Activated T-cell treated with anti-CD3 and anti-CD28 coated beads for 4 hours (primary cell): ENCODE measurements at places on chromosomes 3 and 15.

- no peak for DNase-seq
Measured at GRCh38 chr15:73723191-73723590, 30.0 kb downstream of the INSYN1 start.

- no peak for DNase-seq
Measured at GRCh38 chr3:173395073-173395411, 2.5 kb upstream of the NLGN1 start.

- no peak for DNase-seq
Measured at GRCh38 chr15:53875139-53875538, 103.1 kb upstream of the UNC13C start.

- no peak for DNase-seq
Measured at GRCh38 chr3:97009427-97010019, 195.1 kb downstream of the EPHA6 start.

DNA sequence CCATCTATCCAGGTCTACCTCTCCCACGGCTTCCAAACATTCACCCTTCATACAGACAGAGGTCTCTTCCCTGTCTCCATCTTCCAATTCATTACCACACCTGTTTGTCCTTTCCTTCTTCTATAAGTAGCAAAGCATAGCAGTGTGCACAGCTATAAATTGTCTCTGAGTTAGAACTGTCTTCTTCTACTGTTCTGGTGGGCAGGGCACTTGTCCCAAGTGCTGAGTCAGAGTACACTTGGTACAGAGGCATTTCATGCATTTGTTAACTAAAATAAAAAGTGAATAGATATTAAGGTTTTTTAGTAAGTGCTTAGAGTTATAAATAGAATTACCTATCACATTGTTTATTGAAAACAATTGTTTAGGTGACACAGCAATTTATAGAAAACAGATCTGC is 150.1 kb upstream of the CCDC54 start:
- DNase-seq: no peak

DNA sequence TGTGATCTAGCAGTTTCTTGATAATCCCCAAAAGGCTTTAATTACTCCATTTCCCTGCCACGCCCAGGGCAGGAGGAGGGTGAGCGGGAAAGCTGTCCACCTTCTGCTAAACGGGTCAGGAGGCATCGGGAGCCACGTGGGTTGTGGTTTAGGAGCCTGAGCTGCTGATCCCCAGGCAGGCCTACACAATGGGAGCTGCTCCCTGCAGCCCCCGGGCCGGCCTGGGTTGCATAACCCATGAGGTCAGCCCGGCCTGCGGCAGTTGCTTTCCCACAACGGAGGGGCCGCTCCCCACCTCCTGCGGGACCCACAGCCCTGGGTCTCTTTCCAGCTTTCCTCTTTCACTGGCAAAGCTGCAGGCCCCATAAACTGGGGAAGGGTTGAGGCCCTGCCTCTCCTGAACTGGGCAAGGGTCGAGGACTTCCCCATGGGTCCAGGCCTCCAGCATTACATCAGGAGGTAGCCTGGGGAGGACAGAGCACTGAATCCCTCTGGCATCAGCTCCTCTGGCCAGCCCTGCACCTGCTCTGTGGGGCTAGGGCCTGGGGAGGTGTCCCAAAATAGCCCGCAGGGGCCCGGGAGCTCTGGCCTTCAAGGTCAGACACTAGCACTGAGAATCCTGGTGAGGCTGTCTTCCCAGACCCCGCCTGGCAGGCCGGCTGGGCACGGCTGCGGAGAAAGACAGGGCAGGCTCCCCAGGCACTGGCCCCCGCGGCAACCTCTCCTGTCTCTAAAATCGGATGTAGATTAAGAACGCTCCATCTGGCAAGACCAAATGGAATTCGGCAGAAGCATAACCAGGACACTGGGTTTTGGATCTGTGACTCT is 47.3 kb downstream of the ZDHHC19 start:
- DNase-seq: no peak

GRCh38 chr3:59994732-59995304 is 945.0 kb upstream of the CFAP20DC start:
- DNase-seq: no peak

DNA sequence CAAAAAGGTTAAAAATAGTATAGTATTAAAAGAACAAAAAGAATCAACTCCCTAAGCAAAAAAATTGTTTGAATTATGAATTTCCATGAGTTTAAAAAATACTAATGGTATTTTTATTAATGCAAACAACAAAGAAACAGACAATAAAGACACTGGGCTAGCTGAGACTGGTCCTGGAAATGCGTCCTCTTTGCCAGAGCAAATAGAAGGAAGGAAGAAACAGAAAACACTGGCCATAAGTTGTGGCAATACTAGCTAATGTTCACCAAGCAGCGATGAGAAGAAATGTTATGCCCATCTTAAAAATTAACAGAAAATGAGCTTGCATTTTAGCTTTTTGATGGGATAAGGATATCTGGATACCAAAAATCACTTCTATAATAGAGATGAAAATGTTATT is 88.6 kb downstream of the TBL1XR1 start:
- no peak for DNase-seq

DNA sequence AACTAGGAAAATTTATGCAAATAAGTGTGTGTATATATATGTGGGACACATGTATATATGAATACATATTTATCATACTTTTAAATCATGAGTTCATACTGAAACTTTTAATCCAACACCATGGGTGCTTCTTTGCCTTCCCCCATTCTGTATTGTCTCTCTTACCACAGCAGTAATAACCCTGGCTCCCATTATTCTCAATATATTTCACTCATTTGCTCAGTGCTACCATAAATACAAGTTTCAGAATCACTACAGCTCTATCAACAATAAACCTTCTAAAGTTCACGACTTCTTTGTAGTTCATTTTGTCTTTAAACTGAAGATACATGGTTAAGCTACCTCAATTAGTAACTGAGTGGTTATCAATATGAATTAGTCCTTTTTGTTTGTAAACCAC is 82.2 kb downstream of the PCCB start:
- no peak for DNase-seq

DNA sequence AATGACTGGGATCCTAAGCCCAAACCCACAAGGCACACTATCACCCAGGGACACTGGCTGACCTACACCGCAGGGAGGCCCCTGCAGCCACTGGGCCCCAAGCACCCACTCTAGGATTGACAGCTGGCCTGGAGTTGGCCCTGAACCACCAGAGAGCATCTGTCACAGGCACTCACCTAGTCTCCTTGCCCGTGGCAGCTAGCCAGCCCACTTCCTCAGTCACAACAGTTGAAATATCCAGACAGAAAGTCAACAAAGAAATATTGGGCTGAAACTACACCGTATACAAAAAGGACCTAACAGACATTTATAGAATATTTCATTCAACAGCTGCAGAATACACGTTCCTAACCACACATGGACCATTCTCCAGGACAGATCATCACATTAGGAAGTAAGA is 5.2 kb upstream of the SPINK8 start:
- DNase-seq: no peak

DNA sequence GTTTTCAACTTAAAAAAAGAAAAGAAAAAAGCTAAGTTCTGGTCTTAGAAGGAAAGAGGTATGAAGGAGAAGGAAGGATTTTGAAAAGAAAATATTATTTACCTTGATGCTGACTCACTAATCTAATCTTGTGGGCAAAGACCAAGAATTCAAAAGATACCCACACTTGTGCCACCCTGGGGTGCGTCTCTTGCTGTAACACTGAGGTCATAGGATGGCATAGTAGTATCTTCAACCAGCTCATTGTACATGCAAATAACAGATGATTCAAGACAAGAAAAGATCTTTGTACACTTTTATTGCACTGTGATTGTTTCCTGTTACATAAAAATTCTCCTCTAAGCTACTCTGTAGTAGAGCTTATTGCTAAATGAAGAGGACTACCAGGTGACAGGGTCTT is 17.3 kb downstream of the PLS1 start:
- DNase-seq: no peak

- DNase-seq: no peak
Measured at GRCh38 chr15:63968700-63969099, 77.6 kb downstream of the DAPK2 start.

GRCh38 chr3:38960042-38960622 is 91.6 kb downstream of the SCN11A start:
- no peak for DNase-seq

DNA sequence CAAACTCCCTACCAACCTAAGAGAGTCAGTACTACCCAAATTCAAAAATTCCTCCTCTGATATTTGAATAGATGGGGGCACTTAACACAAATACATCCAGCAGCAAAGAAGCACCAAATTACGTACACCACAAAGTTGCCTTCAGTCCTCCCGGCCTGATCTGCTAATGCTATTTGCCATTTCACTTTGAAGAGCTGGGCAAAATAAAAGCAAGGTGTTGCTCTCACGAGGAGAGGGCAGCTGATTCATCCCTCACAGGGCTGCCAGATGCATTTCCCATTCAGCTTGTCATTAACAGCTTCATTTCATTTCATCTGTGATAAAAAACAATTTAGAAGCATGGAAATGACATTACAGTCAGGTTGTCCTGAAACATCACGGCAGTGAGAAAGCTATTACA is 283.4 kb upstream of the VEPH1 start:
- no peak for DNase-seq

DNA sequence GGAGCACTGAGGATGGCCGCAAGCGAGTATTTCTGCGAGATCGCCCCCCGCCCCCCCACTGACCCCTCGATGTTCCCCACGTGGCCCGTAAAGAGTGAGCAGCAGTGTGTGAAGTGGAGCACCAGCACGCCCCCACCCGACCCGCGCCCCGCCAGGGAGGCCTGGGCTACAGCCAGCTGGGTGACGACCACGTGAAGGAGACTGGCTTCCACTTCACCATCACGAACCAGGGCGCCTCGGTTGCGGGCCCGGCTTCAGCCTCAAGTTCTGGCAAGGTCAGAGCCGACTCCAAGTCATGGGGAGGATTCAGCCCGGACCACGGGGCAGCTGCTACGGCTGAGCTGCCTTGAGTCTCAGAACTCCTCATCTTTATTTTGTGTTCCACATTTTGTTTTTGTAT is 2.4 kb upstream of the RNU5B-1 start:
- no peak for DNase-seq

DNA sequence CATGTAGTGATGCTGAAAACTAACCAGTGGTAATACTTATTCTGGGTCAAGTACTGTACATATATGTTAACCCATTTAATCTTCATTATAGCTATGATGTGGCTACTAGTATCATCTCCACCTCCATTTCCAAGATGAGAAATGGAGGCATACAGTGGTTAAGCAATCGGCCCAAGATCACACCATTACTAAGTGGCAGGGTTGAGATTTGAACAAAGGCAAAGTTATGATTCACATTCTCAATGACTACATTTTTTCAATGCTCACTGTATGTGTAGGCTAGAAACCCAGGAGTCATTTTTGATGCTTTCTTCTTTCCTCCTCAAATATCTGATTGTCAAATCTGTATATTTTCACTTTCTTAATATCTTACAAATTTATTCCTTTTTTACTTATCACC is 30.2 kb downstream of the ABI3BP start:
- no peak for DNase-seq

GRCh38 chr3:1447452-1447851 is 354.6 kb downstream of the CNTN6 start:
- DNase-seq: no peak

GRCh38 chr3:99903869-99904268 is 86.2 kb downstream of the CMSS1 start:
- no peak for DNase-seq

GRCh38 chr3:23079976-23080375 is 123.2 kb upstream of the UBE2E2 start:
- no peak for DNase-seq

DNA sequence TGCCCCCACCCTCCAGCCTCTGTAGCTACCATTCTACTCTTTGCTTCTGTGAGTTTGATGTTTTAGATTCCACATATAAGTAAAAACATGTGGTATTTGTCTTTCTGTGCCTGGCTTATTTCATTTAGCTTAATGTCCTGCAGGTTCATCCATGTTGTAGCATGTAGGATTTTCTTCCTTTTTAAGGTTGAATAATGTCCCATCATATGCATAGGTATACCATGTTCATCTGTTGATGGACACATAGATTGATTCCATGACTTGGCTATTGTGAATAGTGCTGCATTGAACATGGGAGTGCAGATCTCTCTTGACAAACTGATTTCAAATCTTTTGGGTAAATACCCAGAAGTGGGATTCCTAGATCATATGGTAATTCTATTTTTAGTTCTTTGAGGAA is 11.8 kb downstream of the THSD4 start:
- DNase-seq: no peak

GRCh38 chr3:48187579-48188265 is 495 bp downstream of the CDC25A start:
- no peak for DNase-seq

DNA sequence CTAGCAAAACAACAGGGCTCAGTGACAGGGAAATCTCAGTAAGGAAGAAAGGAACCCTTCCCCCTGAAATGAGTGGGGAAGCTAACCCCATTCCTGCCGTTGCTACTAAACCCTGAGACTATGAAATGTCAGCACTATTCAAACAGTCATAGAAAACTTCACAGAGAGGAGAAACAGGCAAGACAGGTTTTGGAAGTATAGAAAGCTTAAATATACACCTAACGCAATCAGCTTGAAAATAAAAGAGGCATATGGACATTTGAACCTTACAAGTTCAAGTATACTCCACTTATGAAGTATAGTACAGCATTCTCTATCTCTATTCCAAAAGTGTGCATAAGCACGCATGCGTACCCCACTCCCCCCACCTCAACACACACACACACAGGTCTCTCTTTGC is 17.6 kb upstream of the FRMD4B start:
- DNase-seq: no peak

DNA sequence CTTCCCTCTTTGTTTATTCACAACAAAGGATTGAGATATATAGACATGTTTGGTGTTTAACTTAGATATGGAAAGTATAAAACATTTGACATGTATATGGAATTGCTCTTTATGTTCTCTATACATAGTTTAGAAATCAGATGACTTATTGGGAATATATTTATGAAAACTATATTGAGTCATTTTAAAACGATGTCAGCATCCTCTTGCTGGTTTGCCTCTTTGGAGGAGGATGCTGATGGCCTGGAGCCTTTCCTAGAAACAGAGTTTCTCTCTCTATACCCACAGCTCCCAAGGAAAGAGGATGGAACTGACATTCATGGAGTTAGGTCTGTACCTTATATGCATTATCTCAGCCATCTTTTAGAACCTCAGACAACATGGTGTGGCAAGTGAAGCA is 40.3 kb downstream of the ZBTB38 start:
- no peak for DNase-seq

DNA sequence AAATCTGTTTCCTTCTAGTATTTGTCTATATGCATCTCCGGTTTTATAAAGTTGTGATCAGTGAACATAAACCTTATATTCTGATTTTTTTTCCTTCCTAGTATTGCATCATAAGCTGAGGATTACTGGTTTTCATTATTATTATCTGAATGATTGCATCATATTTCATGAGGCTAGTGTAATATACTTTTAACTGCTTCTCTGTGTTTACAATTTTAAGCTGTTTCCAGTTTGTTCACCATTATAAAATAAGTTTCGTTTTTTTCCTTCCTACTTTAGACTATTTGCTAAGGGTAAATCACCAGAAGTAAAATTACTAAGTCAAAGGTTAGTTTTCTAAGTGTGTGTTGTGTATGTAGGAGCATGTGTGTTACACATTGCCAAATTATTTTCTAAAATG is 20.2 kb downstream of the SEMA6D start:
- no peak for DNase-seq

GRCh38 chr3:46395766-46396530 is 10.9 kb downstream of the CCR5AS start:
- DNase-seq: no peak

- no peak for DNase-seq
Measured at GRCh38 chr15:76930831-76931396, 635 bp upstream of the RCN2 start.
